Neuronal stem cell (in vitro differentiated cells): ENCODE measurements at places on chromosomes 6 and 20.
A peak's percentile ranks its signal among the peaks of the same experiment; 100 is the strongest.

- no peaks in the 10 kb centered on the region for H3K27me3 ChIP-seq
- no peak overlapping the region for H3K4me3 ChIP-seq
- no peaks in the 10 kb centered on the region for H3K36me3 ChIP-seq
- H3K27ac ChIP-seq = no peak overlapping the region
- peaks cover 13% of the 10 kb centered on the region for H3K4me1 ChIP-seq
- no peak for DNase-seq
These were observed 66.9 kb downstream of the GMPR start for GRCh38 chr6:16305246-16305725.

- no peak overlapping the region for H3K4me3 ChIP-seq
- DNase-seq = no peak
- H3K27ac ChIP-seq = no peak overlapping the region
- peaks cover 2% of the 10 kb centered on the region for H3K4me1 ChIP-seq
- no peaks in the 10 kb centered on the region for H3K27me3 ChIP-seq
- no peaks in the 10 kb centered on the region for H3K36me3 ChIP-seq
These were observed 29.5 kb downstream of the ZNF334 start for GRCh38 chr20:46483879-46484278.

GRCh38 chr6:114520976-114521375, 178.2 kb upstream of the HS3ST5 start:
- no peaks in the 10 kb centered on the region for H3K36me3 ChIP-seq
- H3K27me3 ChIP-seq = no peaks in the 10 kb centered on the region
- no peak for DNase-seq
- no peak overlapping the region for H3K27ac ChIP-seq

- H3K4me1 ChIP-seq = peaks cover 11% of the 10 kb centered on the region
- H3K27me3 ChIP-seq = no peaks in the 10 kb centered on the region
- no peak overlapping the region for H3K4me3 ChIP-seq
These were observed 370.3 kb upstream of the JARID2 start for GRCh38 chr6:14875481-14876063.

DNA sequence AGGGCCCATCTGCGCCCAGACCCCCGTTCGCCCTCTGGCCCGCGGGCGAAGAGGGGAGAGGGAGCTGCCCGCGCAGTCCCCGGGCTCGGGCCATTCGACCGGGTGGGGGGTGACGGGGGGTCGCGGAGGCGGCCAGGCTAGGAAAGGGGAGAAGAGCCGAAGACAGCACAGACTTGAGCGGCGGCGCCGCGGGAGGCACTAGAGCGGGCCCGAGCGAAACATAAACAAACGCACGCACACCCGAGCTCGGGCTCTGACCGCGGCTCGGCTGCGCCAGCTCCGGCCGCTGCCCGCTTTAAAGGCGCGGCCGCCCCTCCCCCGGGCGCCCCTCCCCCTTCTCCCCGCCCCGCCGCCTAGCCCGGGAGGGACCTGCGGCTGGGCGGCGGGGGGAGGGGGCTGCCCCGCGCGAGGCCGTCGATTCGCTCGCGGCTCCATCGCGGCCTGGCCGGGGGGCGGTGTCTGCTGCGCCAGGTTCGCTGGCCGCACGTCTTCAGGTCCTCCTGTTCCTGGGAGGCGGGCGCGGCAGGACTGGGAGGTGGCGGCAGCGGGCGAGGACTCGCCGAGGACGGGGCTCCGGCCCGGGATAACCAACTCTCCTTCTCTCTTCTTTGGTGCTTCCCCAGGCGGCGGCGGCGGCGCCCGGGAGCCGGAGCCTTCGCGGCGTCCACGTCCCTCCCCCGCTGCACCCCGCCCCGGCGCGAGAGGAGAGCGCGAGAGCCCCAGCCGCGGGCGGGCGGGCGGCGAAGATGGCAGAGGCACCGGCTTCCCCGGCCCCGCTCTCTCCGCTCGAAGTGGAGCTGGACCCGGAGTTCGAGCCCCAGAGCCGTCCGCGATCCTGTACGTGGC, at the start of gene FOXO3:
Gene FOXO3 (plus strand): TSS at position 455 of the 846 bp plus-strand sequence. CDS start 292 bp downstream, at position 747.
- H3K27me3 ChIP-seq = no peaks in the 10 kb centered on the region
- peaks cover 18% of the 10 kb centered on the region for H3K4me1 ChIP-seq
- H3K27ac ChIP-seq = peak within 1 kb of the TSS; percentile 91
- H3K4me3 ChIP-seq = peak within 1 kb of the TSS; percentile 87

DNA sequence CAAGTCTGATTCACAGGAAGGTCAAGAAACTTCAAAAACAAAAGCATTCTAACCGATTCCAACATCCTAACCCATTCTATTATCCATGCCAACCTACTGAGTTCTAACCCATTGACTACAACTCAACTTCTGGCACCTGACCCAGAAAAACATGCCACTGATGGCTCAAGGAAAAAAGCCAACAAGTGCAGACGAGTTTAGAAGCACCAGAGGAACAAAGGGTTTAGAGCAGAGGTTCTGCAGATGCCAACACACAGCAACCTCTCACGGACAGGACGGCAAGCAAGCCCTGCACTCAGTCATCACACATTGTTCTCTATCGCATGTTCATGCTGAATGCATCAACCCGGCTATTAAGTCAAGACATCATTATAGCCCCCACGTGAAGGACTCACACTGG, 25.2 kb upstream of the MC3R start:
- no peaks in the 10 kb centered on the region for H3K27me3 ChIP-seq
- H3K4me1 ChIP-seq = no peaks in the 10 kb centered on the region
- no peak overlapping the region for H3K27ac ChIP-seq

DNA sequence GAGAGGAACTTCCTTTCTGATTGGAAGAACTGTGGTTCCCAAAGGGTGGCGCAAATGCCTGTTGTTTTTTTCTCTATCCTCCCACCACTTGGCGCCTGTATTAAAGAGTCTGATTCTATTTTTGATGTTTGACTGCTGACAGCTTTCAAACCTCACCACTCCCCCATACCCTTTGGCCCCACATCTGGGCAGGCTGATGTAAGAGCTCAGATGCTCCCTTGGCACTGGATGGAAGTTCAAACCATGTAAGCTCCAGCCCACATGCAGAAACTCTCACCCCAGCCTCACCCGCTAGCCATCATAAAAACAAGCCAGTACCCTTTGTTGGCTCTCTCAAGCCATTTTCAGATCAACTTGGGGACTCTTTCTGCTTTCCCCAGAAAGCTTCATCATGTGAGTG, 20.0 kb upstream of the TMEM14A start:
- H3K4me3 ChIP-seq = no peak overlapping the region
- H3K36me3 ChIP-seq = no peaks in the 10 kb centered on the region
- peaks cover 2% of the 10 kb centered on the region for H3K4me1 ChIP-seq

GRCh38 chr6:149441740-149442139, 41.7 kb downstream of the SUMO4 start:
- no peak overlapping the region for H3K27ac ChIP-seq
- no peaks in the 10 kb centered on the region for H3K4me1 ChIP-seq
- no peak for DNase-seq
- H3K27me3 ChIP-seq = no peaks in the 10 kb centered on the region
- H3K36me3 ChIP-seq = no peaks in the 10 kb centered on the region
- no peak overlapping the region for H3K4me3 ChIP-seq

DNA sequence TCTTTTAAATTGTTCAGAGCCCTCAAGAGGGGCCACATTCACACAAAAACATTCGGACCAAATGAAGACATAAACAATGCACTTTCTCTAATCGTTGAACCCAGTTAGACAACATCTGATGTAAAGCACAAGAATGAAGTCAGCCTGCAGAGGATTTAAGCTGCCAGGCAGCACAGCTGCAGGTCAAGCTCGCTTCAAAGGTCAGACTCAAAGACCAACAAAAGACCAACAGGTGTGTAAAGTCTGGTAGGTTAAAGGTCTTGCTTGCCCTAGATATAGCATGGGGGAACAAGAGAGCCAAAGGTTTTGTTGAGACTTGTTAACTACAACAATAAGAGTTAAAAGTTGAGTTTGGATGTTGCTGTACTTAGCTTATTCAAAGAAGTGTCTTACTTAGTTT, 26.7 kb upstream of the MYLIP start:
- H3K4me3 ChIP-seq = no peak overlapping the region
- H3K27me3 ChIP-seq = no peaks in the 10 kb centered on the region
- DNase-seq = peak; percentile 35
- H3K4me1 ChIP-seq = peaks cover 6% of the 10 kb centered on the region
- no peak overlapping the region for H3K27ac ChIP-seq
- no peaks in the 10 kb centered on the region for H3K36me3 ChIP-seq

DNA sequence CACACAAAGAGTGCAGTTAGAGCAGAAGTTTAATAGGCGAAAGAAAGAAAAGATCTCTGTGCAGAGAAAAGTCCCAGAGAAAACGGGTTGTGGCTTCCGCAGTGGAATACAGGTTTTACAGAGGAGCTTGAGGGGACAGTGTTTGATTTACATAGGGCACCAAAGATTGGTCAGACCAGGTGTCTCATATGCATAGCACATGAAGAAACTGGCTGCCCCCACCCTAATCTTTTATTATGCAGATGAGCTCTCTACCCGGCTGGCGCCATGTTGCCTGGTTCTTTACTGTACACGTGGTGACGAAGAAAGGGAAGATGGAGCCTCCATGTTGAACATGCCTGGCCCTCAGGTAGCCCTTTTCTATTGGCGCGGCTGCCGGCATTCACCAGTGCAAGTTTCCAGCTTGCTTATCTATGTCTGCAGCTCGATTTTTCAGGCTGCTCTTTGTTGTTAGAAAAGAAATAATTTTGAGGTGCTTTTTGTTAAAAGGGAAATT, 47.4 kb downstream of the SLC35B3 start:
- no peak for DNase-seq
- H3K27ac ChIP-seq = no peak overlapping the region
- H3K36me3 ChIP-seq = no peaks in the 10 kb centered on the region
- H3K4me3 ChIP-seq = no peak overlapping the region
- H3K27me3 ChIP-seq = no peaks in the 10 kb centered on the region
